Left renal cortex interstitium (tissue), 4 donors: ENCODE measurements at places on chromosomes 16 and 17.
A peak's percentile ranks its signal among the peaks of the same experiment; 100 is the strongest.

DNA sequence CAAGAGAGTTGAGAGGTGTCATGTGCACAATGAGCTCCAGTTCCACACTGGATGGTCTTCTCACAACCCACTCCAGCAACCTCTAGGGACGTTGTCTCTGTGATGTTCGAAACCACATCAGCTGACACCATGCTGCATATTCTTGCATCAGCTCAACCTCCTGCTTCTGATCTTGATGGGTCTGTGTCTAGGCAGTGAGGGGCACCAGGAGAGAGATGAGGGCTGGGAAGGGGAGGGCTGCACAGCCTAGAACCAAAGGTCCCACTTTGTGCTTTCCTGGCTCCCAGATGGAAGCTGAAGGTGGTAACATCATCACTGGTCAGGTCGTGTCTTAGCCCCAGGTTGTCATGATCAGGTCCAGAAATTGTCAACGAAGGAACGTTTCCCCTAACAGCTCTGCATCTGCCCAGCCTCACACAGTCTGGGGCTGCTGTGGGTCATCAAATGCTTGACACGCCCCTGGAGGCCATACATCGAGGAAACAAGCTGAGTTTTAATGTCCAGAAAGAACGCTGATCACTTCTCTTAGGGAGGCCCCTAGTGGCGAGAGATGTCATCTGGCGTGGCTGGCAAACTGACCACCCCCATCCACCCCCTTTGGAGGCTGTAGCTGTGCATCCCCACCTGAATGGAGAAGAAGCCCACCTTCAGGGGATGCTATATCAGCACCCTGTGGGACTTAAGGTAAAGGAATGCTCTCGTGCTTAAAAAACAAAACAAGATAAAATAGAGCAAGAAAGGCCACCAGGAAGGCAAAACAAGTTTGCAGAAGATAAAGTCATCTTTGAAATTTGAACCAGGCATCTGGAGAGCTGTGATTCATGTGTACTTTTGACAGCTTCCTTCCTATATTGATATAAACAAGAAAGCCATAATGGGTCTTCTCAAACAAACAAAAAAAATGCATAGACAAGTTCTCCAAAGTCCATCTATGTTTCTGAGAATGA, 58.3 kb downstream of the WIPI1 start:
- peak; percentile 63 for DNase-seq

DNA sequence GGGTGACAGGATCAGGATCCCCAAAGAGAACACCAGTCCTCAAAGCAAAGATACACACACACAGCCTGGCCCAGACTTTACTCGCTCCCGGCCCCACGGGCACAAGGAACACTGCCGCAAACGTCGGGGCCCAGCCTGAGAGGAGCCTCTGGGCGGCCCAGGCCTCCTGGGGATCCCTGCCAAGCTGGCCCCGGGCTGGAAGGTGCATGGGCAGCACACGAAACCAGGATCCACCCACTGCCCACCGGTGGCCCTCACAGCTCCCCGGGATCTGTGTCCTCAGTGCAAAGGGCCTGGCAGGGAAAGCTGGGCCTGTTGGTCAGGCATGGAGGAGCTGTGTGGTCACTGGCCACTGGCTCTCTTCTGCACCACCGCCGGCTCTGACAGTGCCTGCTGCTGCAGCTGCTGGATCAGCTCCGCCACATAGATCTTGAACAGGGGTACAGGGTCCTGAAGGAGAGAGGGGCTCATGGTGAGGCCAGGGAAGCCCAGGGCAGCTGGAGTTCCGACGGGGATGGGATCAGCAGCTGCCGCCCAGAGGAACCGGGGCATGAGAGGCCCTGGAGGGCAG, 2.9 kb downstream of the MRPL28 start:
- no peak for DNase-seq

GRCh38 chr17:43713494-43714162, 45.0 kb downstream of the SOST start:
- DNase-seq: no peak

DNA sequence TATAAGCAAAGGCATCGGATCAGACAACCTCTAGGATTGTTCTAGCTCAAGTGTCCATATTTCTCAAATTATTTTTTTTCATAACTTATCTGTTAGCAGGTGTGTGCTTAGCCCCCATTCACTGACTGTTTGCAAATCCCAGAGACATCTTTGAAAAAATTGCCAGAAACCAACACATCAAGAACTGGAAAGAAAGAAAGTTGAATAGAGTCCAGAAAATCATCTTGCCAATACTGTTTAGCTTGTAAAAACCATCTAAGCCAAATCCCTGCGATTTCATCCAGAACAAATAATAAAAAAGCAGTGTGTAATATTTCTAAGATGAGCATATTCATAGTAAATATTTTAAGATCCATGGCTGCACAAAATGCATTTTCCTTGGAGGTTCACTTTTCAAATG, 64.5 kb downstream of the WSCD1 start:
- no peak for DNase-seq

- DNase-seq: no peak
Observed at GRCh38 chr17:36214918-36215317, 4.1 kb downstream of the CCL4L2 start.
